ENCODE measurements at places on chromosomes 5 and 9.
A peak's percentile ranks its signal among the peaks of the same experiment; 100 is the strongest.

- peak; percentile 55 for DNase-seq
These were observed 23.6 kb downstream of the PCDHGC5 start for GRCh38 chr5:141512390-141512910.

GRCh38 chr5:54276048-54276447 lies 34.3 kb downstream of the ARL15 start:
- no peak for DNase-seq

GRCh38 chr9:75482566-75482965 lies 394.3 kb downstream of the OSTF1 start:
- DNase-seq = no peak

- DNase-seq = peak; percentile 16
These were observed 98.4 kb downstream of the FGF1 start for GRCh38 chr5:142587354-142587965.

DNA sequence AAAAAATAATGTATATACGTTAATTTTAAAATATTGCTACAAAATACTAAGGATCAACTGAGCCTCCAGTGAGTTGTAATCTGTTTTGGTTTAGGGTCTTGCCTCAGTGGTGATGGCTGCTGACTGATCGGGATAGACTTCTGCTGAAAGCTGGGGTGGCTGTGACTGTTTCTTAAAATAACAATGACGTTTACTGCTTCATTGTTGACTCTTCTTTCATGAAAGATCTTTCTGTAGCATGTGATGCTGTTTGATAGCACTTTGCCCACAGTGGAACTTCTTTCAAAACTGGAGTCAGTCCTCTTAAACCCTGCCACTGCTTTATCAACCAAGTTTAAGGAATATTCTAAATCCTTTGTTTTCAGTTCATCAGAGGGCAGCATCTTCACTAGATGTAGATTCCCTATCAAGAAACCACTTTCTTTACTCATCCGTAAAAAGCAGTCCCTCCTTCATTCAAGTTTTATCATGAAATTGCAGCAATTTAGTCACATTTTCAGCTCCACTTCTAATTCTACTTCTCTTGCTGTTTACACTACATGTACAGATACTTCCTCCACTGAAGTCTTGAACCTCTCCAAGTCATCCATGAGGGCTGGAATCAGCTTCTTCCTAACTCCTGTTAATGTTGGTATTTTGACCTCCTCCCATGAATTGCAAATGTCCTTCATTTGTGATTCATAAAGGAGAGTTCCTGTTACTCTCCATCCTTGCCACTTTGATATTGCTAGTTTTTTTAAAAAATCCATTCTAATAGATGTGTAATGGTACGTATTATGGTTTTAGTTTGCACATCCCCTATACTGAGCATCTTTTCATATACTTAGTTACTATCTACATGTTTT lies 41.5 kb upstream of the PTPDC1 start:
- no peak for DNase-seq

- no peak for DNase-seq
These were observed 59.3 kb downstream of the RALGPS1 start for GRCh38 chr9:126973651-126974529.

DNA sequence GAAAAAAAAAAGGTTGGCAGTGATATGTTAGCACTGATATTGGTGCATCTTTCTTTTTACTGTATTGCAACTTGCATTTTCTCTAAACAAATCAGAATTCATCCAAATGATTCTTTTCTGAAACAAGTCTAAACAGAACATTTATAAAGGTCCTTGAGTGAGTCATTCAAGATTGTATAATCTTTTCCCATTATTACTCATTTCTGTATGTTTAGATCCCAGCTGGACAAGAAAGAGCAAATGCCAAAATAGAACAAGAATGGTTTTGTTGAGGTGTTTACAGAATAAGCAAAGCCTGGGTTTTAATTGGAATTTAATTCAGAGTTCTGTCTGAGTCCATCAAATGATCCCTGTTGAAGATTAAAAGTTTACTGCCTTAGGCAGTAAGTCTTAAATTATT lies 112.3 kb downstream of the VCAN start:
- no peak for DNase-seq

GRCh38 chr9:2991292-2991691 lies 147.4 kb upstream of the PUM3 start:
- no peak for DNase-seq

DNA sequence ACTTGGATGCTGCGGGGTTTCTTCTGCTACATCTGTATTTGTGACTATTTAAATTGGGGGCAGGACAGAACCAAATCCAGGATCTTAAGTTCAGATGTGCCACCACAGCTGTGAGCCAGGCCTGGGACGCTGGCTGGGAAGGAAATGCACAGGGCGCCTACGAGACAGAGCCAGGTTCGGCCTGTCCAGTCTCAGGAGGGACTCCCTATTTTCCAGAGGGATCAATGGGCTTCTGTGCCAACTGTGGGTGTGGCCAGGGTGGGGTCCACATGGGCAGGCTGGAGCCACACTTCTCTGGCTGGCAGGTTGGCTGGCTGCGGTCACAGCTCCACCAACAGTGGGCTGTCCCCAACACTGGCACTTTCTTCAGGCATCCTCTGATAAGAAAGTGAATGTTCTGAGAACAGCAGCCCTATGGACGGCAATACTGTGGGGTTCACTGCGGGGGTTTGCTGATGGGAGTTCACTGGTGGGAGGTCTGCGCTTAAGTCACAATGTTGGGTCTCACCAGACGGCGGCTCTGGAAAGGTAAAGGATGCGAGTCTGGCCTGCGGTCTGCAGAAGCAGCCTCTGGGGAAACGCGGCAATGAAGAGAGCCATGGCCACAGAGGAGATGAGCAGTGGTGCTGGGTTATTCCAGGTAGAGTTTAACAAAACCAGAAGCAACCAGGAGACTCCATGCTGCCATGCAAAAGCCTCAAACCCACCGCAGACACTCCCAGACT lies 78.1 kb downstream of the DAP start:
- DNase-seq = no peak

DNA sequence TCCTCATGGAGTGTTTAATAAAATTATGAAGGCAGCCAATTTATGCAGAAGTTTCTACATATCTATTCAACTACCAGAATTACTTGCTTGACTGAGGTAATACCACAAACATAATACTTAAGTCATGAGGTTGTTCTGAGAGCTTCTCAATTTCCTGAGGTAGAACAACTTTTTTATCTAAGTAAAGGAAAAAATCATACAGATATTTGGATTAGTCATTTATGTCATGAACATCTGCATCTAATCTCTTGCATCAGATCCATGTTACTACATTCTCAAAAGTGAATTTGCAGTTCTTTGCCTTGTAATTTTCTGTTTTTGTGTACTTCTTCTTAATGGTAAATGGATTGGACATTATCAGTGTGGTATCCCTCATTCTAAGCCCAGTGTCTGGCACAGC lies 60.4 kb upstream of the RGMB start:
- no peak for DNase-seq

Measured in NCI-H748 treated with DMSO at 0.1 percent for 48 hours (cell line).